ENCODE measurements at places on chromosomes 2 and 18.
A peak's percentile ranks its signal among the peaks of the same experiment; 100 is the strongest.

GRCh38 chr2:17792515-17792914, 23.7 kb upstream of the MSGN1 start:
- DNase-seq, result peak; percentile 65

- no peak for DNase-seq
Measured at GRCh38 chr2:241133436-241133820, 15.8 kb downstream of the PASK start.

DNA sequence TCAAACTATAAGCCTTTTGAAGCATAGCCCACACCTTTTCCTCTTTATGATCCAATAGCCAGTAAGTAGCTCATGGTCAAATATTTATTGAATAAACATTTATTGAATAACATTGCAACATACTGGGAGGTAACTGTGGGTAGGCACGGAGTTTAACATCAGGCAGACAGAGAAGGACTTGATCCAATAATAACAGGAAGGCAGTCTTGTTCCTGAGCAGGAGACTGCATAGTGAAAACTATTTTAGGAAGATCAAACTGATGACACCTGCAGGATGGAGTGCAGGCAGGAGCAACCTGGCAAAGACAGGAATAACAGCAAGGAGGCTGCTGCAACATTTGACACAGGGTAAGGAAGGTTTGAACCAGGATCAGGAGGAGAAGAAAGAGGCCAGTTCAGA, 3.1 kb upstream of the DCTN1 start:
- DNase-seq, result no peak

DNA sequence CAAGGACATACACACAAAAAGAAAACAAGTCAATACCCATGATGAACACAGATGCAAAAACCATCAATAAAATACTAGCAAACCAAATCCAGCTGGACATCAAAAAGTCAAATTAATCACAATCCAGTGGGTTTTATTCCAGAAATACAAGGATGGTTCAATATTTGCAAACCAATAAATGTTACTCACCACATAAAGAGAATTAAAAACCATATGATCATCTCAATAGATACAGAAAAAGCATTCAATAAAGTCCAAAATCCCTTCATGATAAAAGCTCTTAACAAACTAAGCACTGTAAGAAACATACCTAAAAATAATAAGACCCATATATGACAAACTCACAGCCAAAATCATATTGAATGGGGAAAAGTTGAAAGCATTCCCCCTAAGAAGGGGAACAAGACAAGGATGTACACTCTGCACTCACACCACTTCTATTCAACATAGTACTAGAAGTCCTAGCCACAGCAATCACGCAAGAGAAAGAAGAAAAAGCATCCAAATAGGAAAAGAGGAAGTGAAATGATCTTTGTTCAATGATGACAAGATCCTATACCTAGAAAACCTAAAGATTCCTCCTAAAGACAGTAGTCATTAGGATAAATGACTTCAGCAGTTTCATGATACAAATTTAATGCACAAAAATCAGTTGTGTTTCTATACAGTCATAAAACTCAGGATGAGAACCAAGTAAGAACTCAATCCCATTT, 62.6 kb downstream of the TRAPPC8 start:
- peak; percentile 7 for DNase-seq

- no peak for DNase-seq
Measured at GRCh38 chr2:18950361-18950851, 361.0 kb upstream of the NT5C1B start.

DNA sequence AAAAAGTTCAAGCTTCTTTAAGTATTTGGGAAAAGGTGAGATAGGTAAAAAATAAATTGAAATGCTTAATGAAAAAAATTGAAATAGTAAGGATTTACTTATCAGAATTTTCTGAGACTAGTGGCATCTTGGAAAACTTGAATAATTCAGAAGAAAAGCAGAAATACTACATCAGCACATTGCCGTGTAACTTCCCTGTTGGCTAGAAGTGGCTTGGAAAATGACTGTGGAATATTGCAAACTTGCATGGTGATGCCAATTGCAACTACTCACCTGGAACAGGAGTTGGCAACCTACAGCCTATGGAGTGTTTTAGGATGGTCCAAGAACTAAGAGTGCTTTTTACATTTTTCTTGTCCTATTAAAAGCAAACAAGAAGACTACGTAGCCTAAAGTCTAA, 603.5 kb upstream of the VRK2 start:
- no peak for DNase-seq

- no peak for DNase-seq
Measured at GRCh38 chr2:180258041-180258537, 251.0 kb upstream of the CWC22 start.

DNA sequence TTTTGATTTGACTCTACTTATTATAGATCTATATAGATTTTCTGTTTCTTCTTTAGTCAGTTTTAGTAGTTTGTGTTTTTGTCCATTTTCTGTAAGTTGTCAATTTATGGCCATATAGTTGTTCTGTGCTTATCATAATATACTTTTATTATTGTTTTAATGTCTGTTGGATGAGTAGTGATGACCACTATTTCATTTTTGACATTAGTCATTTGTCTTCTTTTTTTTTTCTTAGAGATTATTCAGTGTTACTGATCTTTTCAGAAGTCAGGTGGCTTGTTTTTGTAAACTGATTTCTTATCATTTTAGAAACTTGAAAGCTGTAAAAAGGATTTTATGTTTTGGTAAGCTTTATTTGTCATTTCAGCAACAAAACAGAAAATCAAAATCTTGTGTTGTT, 57.3 kb downstream of the EPC2 start:
- no peak for DNase-seq

- DNase-seq, result no peak
Measured at GRCh38 chr2:111188681-111189080, 68.0 kb downstream of the BCL2L11 start.

DNA sequence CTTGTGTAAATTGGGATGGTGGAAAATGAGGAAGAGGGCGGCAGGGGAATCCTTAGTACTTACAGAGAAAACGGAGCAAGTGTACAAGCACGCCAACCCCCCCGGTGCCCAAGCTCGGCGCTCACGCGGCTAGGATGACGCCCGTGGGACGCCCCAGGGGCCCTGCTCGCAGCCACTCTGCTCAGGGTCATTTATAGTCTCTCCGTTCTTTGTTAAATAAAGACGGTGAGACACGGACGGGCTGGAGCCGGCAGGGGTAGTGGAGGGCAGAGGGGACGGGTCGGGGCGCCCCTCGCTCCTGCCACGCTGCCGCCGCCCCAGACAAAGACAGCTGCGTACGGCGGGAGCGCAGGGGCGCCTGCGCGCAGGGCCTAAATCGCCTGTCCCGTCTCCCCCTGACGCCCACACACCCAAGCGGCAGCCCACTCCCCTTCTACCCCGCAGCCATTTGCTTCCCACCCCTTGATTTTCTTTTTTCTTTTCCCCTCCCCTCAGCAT, 37.8 kb downstream of the PCBP1 start:
- peak; percentile 80 for DNase-seq

DNA sequence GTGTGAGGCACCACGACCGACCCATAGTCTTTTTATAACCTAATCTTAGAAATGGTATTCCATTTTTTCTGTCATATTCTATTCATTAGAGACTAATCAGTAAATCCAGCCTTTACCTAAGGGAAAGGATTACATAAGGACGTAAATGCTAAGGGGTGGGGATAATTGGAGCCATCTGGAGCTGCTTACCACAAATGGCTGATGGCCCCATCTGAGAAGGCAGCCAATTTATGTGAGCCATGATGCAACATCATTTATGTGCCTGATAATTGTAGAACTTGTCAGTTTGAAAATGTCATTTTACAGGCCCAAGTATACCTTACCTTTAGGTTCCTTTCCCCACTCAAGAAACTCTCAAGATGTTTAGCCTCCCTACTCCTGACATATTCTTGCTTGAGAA, 44.0 kb downstream of the ARHGEF33 start:
- DNase-seq, result no peak

DNA sequence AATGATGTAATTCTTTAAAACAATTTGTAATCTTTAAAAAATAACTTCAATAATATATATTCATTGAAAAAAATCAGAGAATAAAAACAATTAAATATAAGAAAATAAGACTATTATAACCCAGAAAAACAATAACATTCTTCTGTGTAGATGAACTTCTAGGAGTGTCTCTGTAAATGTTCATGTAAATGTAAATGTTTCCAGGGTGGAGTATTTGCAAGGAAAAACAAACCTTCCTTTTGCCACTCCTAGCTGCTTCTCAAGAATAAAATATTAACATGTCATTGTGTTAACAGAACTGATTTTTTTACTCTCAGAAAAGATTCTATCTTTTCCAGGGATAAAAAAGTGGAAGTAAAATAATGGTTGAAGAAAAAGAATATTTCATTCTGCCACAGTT, 431.9 kb downstream of the PLCL1 start:
- DNase-seq, result no peak

- no peak for DNase-seq
Measured at GRCh38 chr2:39140322-39140847, 19.5 kb upstream of the SOS1 start.

DNA sequence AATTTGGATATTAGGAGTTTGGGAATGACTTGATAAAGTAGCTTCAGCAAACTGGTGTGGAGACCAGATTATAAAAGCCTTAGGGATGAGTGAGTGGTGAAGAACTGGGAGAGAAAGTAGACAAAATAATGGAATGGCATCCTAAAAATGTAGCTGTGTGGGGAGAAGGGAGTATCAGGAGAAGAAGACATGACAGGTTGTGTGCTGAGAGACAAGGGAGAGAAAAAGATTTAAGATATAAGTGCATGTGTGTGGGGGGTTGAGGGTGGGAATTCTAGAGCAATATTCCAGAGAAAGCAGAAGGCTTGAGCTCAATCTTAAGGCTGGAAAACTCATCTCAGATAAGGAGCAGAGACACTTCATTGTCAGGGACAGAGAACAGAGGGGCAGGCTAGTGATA, 159.5 kb downstream of the HNMT start:
- DNase-seq, result no peak

DNA sequence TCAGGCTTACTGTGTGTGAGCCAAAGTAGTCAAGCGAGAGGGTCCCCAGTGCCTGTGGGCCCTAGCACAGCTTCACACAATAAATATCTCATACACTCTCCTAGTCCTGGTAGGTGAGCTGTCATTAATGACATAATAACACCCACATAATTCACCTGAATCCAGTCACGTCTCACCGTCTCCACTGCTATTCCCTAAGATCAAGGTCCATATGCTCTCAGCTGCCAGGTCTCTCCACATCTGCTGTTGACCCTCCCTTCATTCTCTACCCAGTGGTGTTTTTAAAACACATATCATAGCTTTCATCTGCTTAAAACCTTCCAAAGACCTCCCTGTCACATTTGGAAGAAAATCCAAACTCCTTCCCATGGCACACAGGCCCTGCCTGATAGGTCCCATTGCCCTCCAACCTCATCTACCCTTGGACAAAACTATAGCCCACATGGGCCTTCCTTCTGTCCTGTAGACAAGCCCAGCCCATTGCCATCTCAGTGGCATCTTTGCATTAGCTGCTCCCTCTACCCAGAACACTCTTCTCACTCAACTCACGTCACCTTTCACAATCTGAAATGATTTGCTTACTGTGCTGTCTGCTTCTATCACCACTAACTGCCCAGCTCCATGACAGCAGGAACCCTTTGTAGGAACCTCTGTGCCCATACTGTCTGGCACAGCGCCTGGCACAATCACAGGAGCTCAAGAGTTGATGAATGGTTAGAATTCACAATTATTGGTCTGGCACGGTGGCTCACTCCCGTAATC, 7.5 kb downstream of the KCNG3 start:
- DNase-seq, result no peak

GRCh38 chr18:2414235-2414634, 157.1 kb downstream of the METTL4 start:
- DNase-seq, result no peak

GRCh38 chr2:172109988-172110811, 7.5 kb upstream of the DLX2 start:
- peak; percentile 15 for DNase-seq

DNA sequence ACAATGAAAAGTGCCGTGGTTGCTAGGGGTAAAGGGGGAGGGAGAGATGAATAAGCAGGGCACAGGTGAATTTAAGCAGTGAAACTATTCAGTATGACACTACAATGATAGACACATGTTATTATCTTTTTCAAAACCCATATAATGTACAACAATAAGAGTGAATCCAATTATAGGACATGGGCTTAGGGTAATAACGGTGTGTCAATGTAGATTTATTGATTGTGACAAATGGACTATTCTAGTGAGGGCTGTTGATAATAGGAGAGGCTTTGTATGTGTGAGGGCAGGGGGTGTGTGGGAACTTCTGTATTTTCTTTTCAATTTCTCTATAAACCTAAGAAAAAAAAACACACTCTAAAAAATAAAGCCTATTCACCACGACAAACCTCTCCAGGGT, 223.8 kb downstream of the RIT2 start:
- DNase-seq, result no peak

DNA sequence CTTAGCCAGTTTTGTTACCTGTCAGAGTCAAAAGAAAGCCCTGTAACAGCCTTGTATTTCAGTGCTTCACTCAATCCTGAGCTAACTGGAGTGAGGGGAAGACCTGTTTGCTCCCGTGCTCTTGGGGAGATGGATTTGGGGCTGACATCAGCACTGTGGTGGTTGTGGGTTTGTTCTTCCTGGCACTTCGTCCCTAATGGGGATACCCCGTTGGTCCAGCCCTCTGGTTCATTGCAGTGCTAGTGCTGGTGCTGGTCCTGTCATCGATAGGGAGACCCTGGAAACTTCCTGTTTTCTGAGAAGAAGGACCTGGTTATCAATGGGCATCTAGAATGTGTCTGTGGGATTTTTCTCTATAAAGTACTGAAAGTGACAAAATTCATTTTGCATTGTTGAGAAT, 205.4 kb downstream of the ZNF407 start:
- DNase-seq, result peak; percentile 19

- no peak for DNase-seq
Measured at GRCh38 chr2:187210726-187211125, 237.3 kb downstream of the CALCRL start.

- peak; percentile 17 for DNase-seq
Measured at GRCh38 chr18:56721491-56721890, 70.3 kb downstream of the WDR7 start.

- DNase-seq, result peak; percentile 83
Measured at GRCh38 chr18:77140439-77141109, 8.0 kb upstream of the MBP start.
